ENCODE measurements at places on chromosomes 3 and 15. TPM values are rescaled to one million over a fixed set of nuclear protein-coding genes. Genes with fewer than 3 reads are reported as not detected.

The B3GNT5 gene
- total RNA-seq: 13.3 TPM

The GPR27 gene
- total RNA-seq: 0.91 TPM

The FRMD5 gene
- total RNA-seq: 0.42 TPM

The KLHL40 gene
- not detected for total RNA-seq

- no peak overlapping the region for H3K4me3 ChIP-seq
- no peak overlapping the region for H3K27ac ChIP-seq
- H3K27me3 ChIP-seq: peaks cover 6% of the 10 kb centered on the region
- peaks cover 2% of the 10 kb centered on the region for H3K4me1 ChIP-seq
- no peak for DNase-seq
- peaks cover 4% of the 10 kb centered on the region for H3K36me3 ChIP-seq
Observed at GRCh38 chr3:131403216-131403895, 21.8 kb downstream of the NUDT16 start.

- no peak overlapping the region for H3K4me3 ChIP-seq
- no peak for DNase-seq
- peaks cover 10% of the 10 kb centered on the region for H3K36me3 ChIP-seq
- peaks cover 27% of the 10 kb centered on the region for H3K4me1 ChIP-seq
- no peaks in the 10 kb centered on the region for H3K27me3 ChIP-seq
Observed at GRCh38 chr3:195384952-195385351, 57.9 kb downstream of the ACAP2 start.

DNA sequence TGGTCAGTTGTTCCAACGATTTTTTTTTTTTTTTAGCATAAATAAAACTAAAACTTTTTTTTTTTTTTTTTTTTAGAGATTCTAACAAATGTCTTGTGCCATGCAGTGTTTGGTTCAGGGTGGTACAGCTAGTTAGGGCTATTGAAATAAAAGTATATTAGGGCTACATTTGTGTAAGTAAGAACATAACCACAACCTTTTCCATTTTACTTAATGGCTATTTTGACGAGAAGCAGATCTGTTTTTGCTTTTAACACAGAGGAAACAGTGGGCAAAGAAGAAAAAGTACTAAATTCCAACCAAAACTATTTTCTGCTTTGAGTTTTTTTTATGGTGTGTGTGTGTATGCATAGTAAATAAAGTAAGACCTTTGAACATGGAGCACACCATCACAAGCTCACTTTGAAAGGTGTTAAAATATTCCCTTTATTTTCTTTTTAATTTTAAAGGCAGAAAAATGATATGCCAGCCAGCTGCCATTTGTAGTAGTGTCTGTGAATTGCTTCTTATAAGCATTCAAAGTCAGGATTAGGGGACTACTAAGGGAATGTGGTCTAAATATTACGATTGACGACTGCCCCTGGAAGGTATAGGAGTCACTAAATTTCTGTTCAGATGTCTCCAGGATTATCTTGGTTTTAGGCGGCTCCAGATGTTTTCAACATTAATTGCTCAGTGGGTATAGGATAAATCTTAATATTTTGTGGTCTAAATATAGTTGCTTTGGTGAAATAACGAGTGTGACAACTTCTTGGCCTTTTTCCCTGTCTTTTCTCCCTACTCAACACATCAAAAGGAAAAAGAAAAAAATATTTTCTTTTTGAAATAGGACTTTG is 3.1 kb downstream of the RARB start:
- H3K36me3 ChIP-seq: no peaks in the 10 kb centered on the region
- DNase-seq: no peak
- peaks cover 61% of the 10 kb centered on the region for H3K27me3 ChIP-seq
- peaks cover 4% of the 10 kb centered on the region for H3K4me1 ChIP-seq
- H3K4me3 ChIP-seq: no peak overlapping the region

DNA sequence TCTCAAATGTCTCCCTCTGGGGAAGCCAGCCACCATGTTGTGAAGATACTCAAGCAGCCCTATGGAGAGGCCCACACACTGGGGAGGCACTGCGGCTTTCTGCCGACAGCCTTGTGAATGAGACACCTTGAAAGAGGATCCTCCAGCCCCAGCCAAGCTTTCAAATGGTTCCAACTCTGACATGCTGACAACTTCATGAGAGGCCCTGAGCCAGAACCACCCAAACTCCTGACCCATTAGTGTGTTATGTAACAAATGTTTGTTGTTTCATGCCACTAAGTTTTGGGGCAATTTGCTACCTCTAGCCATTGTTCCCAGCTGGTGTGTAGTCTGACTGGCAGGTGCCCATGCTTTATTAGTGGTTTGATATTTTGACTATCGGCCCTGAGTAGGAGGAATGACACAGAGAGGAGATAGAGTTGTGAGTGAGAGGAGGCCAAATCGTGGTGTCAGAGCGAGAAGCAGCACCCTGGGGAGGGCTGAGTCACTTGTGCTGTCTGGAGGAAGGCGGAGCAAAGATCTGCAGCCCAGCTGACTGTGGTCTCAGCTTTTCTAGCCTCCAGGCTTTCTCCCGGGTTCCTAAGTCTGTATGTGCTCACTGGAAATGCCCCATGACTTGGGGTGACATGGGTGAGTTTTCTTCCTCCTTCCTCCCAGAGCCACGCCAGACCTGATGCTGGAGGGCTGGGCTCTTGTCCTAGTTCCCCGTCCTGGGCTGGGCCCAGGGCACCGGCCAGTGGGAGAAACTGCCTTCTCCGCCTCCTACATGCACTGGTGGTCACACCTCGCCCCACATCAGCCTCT is 56.7 kb upstream of the BLM start:
- DNase-seq: peak; percentile 82
- peak overlapping the region; percentile 67 for H3K27ac ChIP-seq
- H3K36me3 ChIP-seq: peaks cover 7% of the 10 kb centered on the region

DNA sequence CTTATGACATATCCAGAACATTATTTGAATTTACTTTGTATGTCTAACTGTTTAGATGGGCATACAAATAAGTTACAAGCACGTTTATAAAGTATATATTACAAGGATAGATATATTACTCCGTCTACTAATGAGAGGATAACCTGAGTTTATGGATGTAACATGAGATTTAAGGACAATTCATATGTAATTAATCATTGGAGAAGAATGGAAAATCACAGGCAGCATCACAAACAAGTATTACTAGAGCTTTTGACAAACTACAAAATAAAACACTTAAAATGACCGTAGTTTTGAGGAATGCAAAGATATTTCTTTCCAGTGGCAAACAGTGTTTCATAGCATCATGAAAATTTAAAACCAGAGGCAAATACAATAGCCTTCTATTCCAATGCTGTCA is 113.8 kb downstream of the ROBO1 start:
- no peaks in the 10 kb centered on the region for H3K4me1 ChIP-seq
- no peak for DNase-seq
- no peaks in the 10 kb centered on the region for H3K27me3 ChIP-seq
- H3K27ac ChIP-seq: no peak overlapping the region
- no peak overlapping the region for H3K4me3 ChIP-seq

Data from activated naive CD8-positive, alpha-beta T cell treated with anti-CD3 and anti-CD28 coated beads for 36 hours (primary cell).